Brain (organoid and tissue), 16 donors: ENCODE measurements at places on chromosomes 16 and 17.

DNA sequence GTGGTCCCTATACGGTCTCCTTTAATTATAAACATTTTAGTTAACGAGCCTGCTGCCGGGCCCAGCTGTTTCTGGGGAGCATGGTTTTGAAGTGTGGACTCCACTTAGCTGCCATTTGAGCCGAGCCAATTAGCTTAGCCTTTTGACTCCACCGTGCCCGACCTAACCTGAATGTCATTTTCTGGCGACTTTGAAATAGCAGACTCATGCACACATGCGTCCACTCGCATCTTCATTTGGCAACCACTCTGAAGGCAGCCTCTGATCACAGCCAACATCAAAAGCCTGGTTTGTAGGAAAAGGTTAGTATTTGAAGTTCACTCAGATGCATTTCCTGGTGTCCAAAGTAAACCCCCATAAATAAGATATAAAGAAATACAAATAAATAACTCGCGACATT lies 16.8 kb downstream of the AXIN2 start:
- no peak for DNase-seq

- DNase-seq, result peak; percentile 52
Observed at GRCh38 chr16:12651765-12652512, 151.7 kb downstream of the CPPED1 start.

DNA sequence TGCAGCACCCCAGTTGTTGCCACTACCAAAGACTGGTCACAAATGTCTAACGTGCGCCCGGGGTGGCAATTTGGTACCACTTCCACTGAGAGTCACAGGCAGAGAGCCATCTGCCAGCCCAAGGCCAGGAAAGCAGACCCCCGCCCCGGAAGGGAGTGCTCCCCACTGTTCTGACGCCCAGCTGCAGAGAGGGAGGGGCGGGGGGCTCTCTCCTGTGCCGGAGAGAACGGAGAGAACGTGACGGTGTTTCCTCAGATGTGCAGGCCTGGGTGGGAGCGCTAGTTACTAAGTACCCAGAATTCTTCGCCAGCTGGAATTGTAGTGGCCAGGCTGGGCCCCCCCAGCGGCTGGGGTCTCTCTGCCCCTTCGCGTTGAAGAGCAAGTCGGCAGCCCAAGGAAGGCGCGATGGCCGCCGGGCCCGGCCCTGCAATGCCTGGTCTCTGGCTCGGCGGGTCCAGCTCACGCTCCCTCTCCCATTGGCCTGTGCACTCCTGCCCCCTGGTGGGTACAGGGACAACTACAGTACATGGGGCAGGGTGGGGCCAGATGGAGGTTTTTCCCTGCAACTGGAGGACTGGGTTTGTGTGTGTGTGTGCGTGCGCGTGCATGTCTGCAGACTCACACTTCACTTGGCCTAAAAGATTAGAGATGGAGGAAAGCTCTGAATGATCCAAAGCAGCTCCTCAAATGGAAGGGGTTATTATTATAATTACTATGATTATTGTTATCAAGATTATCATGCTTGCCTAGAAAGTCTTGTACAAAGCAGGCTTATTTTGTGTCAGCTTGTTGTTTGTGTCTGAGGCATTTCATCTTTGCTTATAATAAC lies 107.1 kb downstream of the AMFR start:
- peak; percentile 87 for DNase-seq

DNA sequence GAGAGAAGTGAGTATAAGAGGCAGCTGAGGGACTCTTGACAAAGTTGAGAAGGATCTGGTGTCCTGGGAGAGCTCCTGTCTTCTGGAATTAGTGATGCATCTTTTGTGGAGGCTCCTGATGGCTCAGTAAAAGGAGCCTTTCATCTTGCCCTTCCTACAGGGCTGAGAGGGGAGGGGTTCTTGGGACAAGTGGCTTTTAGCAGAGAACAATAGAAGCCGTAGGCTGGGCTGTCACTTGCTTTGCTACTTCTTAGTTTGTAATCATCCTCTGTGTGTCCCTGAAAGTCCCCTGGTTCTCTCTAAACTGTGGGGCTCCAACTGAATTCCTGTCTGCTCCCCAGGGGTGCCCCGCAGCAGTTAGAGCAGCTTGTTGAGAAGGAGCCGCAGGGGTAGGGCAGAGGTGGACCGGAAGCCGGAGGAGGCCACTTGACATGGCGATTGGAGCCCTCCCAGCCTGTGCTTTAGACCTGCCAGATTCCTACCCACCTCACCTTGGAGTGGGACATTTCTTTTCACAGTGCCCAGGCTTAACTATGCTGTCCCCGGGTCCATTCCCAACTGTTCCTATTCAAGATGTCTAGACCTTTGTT lies 85.1 kb downstream of the PRKCA start:
- no peak for DNase-seq

DNA sequence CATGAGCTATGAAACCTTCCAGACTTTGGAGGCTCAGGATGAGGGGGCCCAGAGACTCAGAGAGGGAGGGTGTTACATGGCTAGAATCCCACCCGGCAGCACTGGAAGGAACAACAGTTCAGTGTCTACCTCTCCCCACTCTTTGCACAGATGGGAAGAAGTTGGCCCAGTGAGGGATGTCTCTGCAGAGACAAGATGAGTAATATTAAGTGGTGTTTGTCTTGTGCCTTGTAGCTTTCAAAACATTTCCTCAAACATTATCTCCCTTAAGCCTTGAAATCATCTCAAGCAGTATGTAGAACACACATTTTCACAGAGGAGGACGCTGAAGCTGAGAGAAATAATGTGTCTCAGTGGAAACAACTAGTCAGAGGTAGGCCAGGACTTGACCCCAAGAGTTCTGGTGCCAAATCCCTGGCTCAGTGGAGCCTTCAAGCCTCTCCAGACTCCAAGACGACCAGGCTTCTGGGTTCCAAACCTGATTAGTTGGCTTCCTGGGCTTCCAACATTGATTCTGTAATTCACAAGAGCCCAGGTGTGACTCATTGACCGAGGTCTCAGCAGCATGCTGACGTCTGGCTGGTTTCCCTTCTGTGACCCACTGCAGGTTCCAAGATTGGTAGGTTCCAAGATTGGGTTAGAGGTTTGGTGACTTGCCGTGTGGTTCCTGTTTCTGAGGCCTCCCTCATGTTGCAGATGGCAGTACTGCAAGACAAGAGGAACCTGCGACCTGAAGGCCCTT lies 7.4 kb downstream of the RNF112 start:
- no peak for DNase-seq

GRCh38 chr17:28468781-28469180 lies 4.7 kb upstream of the SLC13A2 start:
- no peak for DNase-seq

DNA sequence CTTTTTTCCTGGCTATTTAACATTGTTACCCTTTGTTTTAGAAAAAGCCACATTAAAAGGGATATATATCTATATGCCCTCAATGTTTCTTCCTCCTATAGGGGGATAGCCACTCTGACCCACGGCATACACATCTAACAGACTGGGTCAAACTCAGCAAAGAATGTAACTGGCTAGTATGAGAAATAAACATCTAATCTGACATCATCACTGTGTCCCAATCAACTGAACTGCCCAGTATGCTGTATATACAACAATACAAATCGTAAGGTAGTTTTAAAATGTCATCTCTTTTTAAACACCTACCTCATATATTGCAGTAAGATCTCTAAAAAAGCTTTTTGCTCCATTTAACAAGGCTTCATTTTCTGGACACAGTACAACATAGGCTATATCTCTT lies 39.9 kb upstream of the INTS2 start:
- no peak for DNase-seq

- DNase-seq, result no peak
Observed at GRCh38 chr16:47881574-47881973, 274.2 kb downstream of the ABCC12 start.

DNA sequence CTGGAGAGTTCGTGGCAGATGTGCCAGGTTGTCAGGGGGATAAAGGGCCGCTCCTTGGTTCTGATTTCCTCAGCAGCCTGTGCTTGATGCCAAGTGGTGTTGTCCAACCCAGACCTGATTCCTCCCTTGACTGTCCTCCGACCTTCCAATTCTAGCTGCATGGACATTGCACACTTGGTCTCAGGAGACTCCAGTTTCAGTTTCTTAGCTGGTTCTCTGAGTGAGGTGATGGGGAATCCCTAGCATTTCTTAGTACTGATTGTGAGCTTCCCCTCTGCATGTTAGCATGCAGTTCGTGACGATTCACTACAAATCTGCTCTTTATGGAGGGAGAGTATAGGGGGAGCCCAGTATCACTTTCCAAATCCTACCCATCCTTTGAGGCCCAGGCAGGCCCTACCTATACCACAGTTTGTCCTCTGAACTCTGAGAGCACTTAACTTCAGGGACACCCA lies 12.4 kb upstream of the CCR7 start:
- no peak for DNase-seq

- DNase-seq, result no peak
Observed at GRCh38 chr17:2415081-2415480, 14.2 kb upstream of the MNT start.

DNA sequence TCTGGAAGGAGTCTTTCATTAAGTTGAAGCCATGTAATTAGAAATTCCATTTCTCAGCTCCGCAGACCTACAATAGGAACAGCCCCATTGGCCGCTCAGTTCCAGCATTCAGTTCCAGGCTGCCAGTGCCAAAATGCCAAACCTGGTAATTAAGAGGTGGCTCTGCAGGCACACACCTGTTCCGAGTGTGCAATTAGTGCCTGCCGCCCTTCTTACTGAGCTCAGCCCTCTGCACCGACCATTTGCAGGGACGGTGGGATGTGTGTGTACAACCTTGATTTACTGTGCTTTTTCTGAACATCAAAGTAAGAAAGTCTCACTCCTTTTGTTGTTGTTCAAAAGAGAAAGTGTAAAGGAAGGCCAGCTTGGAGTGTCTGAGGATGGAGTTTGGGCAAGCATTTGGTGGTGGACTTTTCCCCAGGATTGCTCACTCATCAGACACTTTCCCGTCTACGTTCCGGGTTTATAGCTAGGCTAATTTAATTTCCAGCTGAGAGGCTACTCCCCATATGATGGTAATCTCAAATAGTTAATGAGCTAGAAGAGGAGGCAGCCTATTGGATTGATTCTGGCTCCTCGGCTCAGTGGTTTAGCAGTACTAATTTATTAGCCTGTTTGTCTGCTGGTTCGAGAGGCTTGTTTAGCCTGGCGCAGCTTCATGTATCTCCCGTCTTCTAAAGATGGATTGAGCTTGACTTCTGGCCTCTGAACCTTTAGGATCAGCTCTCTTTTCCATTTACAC lies 20.0 kb downstream of the HS3ST3B1 start:
- DNase-seq, result no peak

GRCh38 chr17:79034931-79035485 lies 11.0 kb downstream of the C1QTNF1 start:
- no peak for DNase-seq
